ENCODE measurements at places on chromosomes 5 and 9.

DNA sequence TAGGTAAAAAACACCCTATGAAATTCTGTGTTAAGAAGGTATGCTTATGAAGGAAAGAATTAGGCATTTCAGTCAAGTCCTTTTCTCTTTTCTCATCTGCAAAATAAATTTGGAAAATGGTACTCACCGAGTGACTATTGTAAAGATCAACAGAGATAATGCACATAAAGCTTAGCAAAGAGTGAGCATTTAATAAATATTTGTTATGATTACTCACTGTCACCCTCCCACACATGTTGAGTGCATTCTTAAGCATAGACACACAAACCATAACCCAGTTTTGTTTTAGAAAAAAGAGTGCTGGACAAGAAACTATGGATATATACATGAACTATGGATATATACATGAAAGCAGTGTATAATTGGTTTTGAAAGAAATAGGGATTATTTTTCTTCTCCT lies 54.7 kb upstream of the PRLR start:
- DNase-seq: no peak

DNA sequence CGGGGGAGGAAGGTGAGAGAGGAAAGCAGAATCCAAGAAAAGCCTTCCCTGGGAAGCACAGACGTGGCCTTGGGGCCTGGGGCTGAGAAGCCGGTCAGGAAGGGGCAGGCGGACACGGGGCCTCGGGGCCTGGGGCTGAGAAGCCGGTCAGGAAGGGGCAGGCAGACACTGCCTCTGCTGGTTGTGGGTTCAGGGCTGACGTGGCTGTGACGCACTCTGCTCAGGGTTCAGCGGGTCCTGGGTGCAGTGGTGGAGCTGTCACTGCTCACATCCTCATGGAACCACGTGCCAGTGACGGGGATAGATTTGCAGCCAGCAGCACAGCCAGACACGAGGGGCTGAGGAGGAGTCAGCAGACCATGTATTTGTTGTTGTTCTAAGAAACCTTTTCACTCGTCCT lies 12.8 kb downstream of the PAEP start:
- DNase-seq: no peak

DNA sequence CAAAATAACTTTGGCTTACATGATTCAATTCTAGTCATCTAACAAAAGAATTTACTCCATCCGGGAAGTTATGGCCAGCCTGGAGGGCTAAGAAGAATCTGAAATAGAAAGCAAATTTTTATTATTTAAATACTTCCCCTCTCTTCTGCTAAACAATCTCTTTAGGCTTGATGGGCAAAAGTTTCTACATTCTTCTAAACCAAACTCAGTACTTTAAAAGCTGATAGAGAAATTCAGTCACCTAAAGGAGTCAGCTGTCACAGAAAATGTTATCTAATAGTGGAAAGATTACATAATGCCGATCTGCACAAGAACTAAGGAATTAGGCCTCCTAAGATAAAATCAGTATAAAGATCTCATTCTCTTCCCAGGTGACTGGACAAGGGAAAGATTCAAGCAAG lies 32.4 kb downstream of the GNAQ start:
- no peak for DNase-seq

GRCh38 chr9:95091601-95092261 lies 225.8 kb downstream of the FANCC start:
- no peak for DNase-seq

GRCh38 chr9:7186175-7186574 lies 428.4 kb downstream of the KDM4C start:
- no peak for DNase-seq

DNA sequence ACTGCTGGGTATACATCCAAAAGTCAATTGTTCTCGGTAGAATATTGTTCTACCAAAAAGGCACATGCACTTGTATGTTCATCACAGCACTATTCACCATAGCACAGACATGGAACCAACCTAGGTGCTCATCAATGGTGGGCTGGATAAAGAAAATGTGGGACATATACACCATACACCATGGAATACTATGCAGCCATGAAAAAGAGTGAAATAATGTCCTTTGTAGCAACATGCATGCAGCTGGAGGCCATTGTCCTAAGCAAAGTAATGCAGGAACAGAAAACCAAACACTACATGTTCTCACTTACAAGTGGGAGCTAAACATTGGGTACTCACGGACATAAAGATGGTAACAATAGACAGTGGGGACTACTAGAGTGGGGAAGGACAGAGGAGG lies 145.5 kb downstream of the APBA1 start:
- no peak for DNase-seq

GRCh38 chr5:170518277-170518676 lies 14.5 kb downstream of the KCNIP1 start:
- no peak for DNase-seq

- DNase-seq: no peak
Observed at GRCh38 chr5:130885027-130885426, 280.0 kb downstream of the HINT1 start.

GRCh38 chr9:134641990-134642384 lies 384 bp downstream of the COL5A1 start:
- no peak for DNase-seq

- no peak for DNase-seq
Observed at GRCh38 chr5:75050415-75050814, 1.9 kb downstream of the GCNT4 start.

- DNase-seq: no peak
Observed at GRCh38 chr9:106835840-106836239, 27.1 kb upstream of the ZNF462 start.

DNA sequence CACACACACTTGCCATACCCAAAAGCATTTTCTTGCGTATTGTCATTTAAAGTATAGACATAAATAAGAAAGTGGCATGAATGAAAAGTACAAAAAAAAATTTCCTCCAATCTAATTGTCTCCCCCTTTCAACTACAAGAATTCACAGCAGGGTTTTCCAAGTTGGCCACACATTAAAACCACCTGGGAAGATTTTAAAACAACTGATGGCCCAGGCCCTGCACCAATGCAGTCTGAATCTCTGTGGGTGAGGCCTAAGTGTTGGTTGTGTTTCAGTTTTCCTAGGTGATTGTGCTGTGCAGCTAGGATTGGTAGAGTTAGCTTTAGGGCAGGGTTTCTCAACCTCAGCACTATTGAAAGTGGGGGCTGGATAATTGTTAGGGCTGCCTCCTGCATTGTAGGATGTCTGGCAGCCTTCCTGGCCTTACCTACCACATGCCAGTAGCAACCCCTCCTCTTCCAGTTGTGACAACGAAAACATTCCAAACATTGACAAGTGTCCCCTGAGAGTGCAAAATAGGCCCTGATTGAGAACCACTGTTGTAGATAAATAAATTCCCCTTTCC lies 337.1 kb downstream of the KIAA0825 start:
- DNase-seq: no peak

- no peak for DNase-seq
Observed at GRCh38 chr5:73865315-73865714, 239.3 kb downstream of the ARHGEF28 start.

DNA sequence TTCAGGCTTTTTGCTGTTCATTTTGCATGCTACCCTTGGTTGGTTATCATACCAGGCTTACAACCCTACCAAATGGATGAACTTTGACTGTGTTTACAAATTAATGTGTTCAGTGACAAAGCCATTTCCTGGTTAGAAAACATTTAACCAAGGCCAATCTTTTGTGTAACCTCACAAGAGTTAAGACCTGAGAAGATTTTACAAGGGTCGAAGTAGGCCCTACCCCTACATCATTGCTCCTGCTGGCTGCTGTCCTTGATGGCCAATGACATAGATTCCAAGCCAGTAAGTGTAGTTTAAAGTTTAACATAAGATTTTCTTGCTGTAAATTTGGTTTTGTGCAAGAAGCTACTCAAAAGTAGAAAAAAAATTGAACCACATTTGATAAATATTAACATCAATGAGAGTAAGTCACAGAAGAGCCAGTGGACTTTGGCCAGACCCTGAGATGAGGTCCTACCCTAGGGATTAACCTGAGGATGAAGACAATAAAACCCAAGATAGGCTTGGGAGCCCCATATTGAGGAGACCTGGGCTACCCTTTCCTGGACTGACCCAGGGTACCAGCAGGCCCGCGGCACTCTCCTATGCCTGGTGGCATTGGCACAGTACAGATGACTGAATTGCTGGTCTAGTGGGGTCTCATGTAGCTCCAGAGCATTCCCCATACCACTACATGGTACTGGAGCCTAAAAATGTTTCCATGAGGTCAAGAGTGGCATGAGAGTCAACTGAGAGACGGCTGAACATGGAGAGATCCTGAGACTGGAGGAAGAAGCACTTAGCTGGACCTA lies 8.3 kb downstream of the C1QTNF3 start:
- DNase-seq: no peak

DNA sequence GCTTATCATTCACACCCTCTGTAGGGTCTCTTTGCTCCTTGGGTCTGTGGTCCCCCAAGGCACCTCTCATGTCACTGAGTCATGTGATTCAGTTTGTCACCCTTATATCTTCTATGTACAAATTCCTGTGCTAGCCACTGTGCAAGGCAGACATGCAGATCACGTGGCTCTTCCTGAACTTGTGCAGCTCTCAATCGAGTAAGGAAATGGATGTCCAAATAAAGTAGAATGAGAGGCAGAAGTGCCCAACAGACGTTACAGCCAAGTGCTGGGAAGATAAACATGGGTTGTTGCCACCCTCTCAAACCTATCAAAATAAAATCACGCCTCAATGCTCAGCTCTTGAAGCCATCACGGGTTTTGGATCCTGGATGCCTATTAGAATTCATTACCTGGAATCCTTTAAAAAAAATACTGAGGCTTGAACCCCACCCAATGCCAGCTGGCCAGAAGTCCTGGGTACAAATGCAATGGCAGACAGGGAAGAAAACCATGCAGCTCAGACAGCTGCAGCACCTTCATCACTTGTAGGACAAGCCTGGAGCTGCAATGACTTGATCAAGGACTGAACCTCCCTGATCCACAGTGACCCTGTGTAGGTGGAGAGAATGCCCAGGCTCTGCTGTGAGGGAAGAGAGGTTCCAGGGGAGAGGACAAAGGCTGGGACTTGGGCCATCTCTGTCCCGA lies 228.7 kb upstream of the DAP start:
- no peak for DNase-seq

DNA sequence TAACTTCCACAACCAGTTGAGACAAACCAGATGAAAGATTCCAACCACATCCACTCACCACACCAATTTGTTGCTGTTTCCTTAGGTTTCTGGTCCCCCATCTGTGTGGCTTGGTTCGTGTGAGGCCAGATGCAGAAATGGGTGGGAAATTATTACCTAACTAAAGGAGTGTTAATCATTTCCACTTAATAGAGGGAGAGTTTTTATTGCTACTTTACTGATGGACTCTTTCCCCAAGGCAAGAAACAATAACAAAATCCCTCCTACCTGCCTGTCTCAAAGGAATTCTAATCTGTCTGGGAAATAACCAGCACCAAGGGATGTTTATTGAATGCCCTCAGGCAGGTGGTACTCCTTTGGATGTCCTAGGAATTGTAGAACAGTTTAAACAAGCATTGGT lies 76.3 kb downstream of the TMEM167A start:
- DNase-seq: no peak

GRCh38 chr9:88017096-88017495 lies 42.8 kb upstream of the CDK20 start:
- no peak for DNase-seq

DNA sequence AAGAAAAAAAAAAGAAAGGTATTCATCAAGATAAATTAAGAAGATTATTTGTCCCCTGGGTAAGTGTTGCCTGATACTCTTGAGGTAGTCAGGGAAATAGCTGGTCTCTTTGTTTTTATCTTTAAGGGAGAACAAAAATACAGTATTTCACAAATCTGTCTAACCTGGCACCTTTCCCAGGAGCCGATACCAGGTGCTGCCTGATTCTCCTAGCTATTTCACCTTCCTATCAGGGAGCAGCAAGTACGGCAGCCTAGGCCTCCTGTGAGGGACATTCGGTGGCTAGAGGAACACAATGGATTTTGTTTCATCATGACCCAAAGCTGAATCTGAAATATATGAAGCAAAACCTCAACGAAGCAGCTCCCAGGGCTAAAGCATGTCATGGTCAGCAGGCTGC lies 86.0 kb downstream of the TARS1 start:
- DNase-seq: no peak

DNA sequence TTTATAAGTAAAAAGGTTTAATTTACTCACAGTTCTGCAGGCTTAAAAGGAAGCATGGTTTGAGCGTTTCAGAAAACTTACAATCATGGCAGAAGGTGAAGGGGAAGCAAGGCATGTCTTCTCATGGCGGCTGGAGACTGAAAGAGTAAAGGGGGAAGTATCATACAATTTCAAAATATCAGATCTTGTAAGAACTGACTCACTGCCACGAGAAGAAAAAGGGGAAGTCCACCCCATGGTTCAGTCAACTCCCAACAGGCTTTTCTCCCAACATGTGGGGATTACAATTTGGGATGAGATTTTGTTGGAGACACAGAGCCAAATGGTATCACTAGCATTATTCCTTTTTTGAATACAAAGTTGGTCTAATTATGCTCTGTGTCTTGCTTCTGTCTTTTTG lies 627.9 kb upstream of the ST8SIA4 start:
- DNase-seq: no peak

- no peak for DNase-seq
Observed at GRCh38 chr9:82168585-82168984, 180.0 kb downstream of the SPATA31D1 start.

GRCh38 chr5:18216016-18216415 lies 581.8 kb downstream of the TAF11L14 start:
- no peak for DNase-seq

DNA sequence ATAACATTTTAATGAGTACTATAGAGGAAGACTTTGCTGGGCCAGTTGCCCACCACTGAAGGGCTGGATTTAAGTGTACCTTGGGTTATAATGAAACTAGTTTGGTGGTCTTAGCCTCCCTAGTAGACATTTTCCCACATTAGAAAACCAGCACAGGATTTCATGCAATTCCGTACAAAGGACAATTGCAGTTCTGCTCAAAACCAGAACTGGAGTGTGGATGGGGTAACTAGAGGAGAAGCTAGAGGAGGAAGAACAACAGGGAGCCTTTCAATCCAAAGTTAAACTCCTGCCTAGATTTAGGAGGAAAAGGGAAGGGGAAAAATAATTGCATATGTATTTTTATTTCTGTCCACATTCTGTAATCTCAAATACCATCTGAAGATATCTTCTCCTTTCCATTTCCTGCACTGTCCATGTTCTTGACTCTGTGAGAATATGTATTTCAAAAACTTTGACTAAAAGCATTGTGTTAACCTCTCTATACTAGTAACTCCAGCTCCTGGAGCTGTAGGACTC lies 97.5 kb upstream of the SSBP2 start:
- DNase-seq: no peak

GRCh38 chr5:120817044-120817985 lies 353.2 kb downstream of the PRR16 start:
- DNase-seq: no peak

DNA sequence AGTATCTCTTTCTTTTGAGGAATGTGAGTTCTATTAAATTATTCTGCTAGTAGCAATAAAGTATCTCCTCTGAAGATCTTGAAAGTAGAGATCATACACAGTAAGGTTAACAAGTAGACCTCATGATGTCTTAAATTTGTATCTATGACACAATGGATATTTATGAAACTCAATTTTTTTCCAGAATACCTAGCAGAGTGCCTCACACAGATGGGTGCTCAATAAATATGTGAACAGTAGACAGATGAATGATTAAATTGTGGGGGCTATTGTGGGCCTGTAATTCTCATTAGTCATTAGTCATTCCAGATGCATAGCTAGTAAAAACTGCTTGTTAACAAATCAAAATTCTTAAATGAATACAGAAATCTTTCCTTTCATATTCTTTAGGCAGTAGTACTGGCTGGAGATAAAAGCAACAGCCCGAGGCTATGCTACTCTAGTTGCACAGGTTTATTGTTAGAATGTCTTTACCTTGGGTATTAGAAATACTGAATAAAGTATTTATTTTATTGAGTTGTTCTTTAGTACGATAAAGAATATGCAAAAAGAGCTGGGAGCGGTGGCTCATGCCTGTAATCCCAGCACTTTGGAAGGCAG lies 22.0 kb downstream of the CHD1 start:
- no peak for DNase-seq
